Naive thymus-derived CD8-positive, alpha-beta T cell (primary cell): ENCODE measurements at places on chromosomes 12 and 14.
A peak's percentile ranks its signal among the peaks of the same experiment; 100 is the strongest.

- no peak for DNase-seq
Measured at GRCh38 chr14:77319422-77319821, 1.3 kb downstream of the POMT2 start.

GRCh38 chr14:39181026-39181692 is 6.1 kb downstream of the PNN start:
- no peak for DNase-seq

DNA sequence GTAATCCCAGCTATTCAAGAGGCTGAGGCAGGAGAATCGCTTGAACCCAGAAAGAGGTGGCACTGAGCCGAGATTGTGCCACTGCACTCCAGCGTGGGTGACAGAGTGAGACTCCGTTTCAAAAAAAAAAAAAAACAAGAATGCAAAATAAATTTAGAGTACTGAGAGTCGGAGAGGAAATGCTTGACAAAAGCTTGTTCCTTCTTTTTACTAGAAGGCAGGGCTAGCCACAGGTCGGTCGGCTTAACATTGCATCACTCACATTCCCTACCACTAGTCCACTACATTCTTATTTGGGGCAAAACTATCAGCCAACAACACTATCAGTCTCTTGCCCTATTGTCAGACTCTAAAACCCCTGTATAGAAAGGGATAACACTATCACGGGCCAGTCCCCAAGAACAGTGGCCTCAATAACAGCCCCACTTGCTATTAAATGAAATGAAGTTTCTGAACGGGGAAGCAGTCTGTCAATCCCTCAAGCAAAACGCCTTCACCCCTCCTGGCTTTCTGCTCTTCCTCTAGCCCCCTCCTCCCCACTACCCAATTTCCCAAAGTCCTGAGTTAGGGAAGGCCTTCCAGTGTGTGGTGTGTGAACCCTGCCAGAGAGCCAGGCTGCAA is 1.0 kb downstream of the RNF41 start:
- DNase-seq = peak; percentile 12

GRCh38 chr14:104970231-104971068 is 7.7 kb downstream of the AHNAK2 start:
- DNase-seq = no peak

DNA sequence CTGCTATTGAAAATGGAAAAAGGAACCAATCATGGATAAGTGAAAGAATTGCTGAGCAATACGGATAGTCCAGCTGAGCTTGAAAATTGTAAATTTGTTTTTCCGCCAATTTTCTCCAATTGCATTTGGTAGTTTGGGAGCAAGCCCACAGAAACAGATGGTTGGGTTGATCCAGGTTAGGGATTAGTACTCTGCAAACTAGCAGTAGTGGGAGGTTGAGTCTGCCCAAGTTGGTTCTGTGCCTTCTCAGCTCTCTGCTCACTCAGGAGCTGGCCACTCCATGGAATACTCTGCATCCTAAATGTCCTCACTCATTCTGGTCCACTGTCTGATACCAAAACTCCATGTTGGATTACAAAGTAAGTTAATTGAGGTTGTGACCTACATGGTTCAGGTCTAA is 361.1 kb upstream of the ATP2B1 start:
- DNase-seq = no peak

DNA sequence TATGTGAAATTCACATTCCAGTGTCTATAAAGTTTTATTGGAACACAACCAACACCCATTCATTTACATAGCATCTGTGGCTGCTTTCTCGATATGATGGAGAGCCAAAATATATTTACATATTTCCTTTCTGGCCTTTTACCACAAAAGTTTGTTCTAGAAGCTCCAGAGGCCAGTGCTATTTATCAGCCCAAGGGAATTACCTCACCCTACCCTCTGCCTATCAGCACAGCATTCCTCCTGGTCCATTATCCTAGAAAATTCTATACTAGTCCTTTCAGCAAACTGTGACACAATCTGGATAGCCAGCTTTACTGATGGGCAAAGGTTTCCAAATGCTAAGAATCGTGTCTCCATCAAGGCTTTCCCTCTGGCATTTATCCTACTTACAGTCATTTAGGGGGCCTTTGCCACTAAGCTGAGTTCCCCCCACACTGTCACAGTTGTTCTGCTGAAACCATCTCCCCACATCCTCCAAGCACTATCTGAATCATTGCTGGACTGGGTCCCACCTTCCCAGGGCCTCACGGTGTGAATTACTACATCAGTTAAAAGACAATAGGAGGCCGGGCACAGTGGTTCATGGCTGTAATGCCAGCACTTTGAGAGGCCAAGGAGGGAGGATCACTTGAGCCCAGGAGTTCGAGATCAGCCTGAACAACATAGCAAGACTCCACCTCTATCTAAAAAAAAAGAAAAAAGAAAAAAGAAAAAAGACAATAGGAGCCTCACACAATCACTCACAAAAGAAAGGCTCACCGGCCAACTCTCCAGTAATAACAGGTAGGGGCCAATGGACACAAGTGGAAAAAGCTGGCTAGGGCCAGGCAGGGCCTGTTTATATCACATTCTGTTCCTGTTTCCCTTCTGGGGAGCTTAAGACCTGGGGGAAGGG is 12.1 kb downstream of the SYNE3 start:
- no peak for DNase-seq

DNA sequence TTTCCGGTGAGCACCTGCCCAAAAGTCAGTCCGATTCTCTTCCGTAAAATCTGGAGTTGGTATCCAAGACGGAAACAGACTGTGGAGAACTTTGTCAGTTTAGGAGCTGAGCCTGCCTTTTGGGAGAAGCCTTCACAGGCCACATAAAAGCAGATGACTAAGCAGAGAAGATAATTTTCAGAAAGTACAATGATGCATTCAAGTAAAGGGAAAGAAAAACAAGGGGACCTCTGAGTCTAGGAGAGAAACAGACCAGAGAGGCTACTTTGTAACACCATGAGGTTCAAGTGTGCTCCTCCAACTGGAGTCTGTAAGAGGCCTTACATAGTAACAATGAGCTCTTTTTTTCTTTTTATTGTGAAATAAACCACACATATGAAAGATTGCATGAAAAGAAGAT is 21.1 kb downstream of the TMED8 start:
- DNase-seq = no peak

GRCh38 chr12:126667339-126667738 is 1599.6 kb upstream of the TMEM132C start:
- no peak for DNase-seq

- no peak for DNase-seq
Measured at GRCh38 chr12:27012982-27013255, 1.3 kb downstream of the TM7SF3 start.

DNA sequence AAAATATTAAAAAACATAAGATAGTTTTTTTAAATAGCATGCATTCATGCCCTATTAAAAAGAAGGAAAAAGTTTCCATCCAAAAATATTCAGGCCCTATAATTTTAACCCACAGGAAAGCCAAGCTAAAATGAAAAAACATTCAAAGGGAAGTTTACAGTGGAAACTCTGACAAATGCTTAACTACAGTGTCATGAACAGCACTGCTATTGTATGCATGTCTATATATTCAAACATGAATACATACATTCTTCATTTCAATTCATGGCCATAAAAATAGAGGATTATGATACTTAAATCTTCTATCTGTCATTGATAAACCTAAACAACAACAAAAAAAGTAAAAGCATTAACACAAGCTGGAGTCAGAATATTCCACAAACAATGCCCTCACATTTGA is 67.4 kb downstream of the PPP2R5E start:
- DNase-seq = no peak
